ENCODE measurements at places on chromosomes 16 and 17.

- no peak for DNase-seq
Observed at GRCh38 chr17:80885947-80886582, 105.6 kb upstream of the CHMP6 start.

DNA sequence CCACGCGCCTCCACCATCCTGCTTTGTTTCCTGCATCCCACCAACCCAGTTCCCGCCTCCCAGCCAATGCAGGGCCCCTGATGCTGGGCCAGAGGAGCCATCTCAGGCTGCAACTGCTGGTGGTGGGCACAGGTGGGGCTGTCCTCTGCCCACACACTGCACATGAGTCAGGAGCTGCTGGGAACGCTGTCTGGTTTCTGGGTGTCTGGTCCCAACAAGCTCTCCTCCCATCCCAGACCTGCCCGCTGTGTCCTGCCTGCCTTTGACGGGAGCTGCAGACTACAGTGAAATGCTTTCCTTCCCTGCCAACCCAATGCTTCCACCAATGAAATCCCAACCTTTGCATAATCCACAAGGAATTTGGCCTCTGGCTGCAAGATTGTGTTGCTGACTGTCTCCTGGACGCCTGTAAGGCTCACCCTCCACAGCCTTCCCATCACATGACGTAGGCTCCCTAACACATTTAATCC lies 98.9 kb downstream of the N4BP1 start:
- DNase-seq: no peak

- no peak for DNase-seq
Observed at GRCh38 chr17:81402530-81402941, 7.3 kb downstream of the BAHCC1 start.

- no peak for DNase-seq
Observed at GRCh38 chr17:48240562-48241130, 133.1 kb downstream of the SNX11 start.

- no peak for DNase-seq
Observed at GRCh38 chr16:88378401-88378800, 4.4 kb upstream of the ZNF469 start.

DNA sequence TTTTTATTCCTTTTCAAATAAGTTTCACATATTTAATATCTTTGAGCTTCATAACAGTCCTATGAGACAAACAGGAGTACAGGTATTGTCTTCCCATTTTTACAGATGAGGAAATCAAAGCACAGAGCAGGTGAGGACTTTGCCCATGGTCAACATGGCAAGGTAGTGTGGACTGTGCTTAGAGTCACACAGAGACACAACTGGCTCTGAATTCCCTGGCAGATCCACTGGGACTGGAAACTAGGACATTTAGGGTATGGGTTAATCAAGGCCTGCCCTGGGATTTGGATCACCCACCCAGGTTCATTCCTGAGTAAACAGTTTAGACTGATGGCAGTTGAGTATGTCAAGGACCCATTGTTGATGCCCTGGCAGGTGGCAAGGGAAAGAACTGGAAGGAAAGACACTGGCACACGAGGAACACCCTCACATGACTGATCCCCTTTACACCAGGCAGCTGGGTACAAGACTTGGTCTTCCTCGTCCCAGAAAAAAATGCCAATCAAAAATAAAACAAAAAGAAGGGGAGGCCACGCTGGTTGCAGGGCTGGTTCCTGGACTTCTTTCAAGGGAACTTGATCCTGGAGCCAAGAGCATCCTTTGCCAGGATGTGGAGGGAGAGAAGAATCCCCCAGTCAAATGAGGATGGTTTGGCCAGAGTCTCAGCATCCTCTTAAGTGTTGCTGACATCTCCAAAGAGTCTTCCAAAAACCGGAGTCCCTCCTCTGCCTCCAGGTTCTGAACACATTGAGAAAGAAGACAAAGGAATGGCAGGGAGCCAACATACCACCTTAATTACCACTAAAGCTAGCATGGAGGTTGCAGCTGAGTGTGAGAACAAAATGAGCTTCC lies 34.9 kb downstream of the CHD9 start:
- DNase-seq: no peak
